T-helper 2 cell treated with Interferon-gamma antibody and Interleukin-4, amounts not matched to agents 5 μg/mL and 100 μg/mL, for 36 hours (primary cell): ENCODE measurements at places on chromosomes 2 and 18.

DNA sequence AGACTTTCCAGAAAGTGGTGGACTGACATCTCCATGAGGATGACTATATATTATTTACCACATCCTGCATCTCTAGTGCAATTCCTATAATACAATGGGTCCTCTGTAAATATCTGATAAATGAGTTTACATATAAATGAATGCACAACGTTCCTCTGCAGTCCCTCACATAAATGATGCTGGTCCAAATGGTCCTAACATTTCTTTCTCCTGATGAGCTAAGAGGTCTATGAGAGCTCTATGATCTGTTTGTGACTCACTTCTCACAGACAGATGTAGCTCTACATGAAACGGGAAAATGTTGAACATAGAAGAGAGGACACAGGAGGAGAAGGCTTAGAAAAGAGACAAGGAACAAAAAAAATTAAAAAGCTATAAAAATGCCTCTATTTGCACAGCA, 201.2 kb upstream of the PIK3C3 start:
- no peak for DNase-seq

- DNase-seq: no peak
These were observed 20.9 kb downstream of the PKDCC start for GRCh38 chr2:42068571-42069178.

- DNase-seq: no peak
These were observed 92.0 kb downstream of the HDAC4 start for GRCh38 chr2:239308661-239309397.

DNA sequence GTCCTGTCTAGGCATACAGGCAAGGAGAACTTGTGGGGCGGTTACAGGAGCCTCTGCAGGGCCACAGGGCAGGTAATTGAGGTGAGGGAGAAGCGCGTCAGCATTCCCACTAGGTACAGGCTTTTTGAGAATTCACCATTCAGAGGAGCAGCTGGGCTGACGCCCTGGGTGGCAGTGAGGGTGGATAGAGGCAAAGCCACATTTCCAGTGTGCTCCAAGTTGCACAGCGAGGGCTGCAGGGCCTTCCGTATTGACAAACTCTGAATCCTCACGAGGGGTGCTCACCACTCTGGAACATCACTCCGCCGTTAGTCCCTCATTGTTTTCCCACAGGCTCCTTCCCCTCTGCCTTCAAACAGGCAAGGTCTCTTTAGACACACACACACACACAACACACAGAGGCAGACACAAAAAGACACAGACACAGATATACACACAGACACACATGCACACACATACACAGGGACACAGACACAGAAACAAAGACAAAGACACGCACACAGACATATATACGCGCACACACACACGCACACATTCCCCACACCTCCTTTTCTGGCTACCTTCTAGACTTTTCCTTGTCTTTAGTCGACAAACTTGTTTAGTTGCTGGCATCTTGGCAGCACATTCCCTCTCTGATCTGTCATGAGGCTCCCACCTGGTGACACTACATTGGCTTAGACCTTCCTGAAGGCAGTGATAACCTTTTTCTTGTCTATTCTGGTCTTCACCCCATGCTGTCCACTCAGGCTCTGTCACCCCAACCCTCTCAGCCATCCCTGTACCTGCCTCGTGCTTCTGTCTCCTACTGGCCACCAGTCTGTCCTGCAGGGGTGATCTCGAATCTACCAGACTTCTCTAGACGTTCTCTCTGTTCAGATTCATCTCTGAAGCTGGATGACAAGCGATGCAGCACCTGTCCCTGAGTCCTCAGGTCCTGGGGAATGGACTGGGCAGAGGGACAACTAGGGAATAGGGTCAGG, 136.8 kb downstream of the ALPK2 start:
- no peak for DNase-seq

DNA sequence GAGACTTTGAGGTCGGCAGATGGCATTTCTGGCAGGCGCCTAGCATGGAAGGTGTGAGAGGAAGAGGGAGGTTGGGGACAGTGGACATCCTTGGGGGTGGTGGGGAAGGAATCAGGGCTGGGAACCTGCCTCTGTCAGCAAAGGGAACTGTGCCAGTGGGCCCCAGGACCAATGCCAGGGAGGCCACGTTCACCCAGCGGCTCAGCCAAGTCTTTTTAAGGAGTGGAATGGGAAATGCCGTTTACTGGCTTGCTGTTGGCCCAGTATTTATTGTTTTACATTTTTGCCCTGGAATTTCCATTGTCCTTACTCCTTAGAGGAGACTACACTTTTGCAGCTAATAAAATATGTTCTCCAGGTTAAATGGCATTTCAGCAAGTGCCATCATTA, 135.2 kb downstream of the MCFD2 start:
- DNase-seq: no peak

- no peak for DNase-seq
These were observed 41.6 kb downstream of the SEMA4F start for GRCh38 chr2:74695663-74696062.

GRCh38 chr2:156790343-156791037, 354.3 kb downstream of the GPD2 start:
- DNase-seq: no peak

- no peak for DNase-seq
These were observed 5.3 kb downstream of the ZEB2 start for GRCh38 chr2:144514616-144515091.

DNA sequence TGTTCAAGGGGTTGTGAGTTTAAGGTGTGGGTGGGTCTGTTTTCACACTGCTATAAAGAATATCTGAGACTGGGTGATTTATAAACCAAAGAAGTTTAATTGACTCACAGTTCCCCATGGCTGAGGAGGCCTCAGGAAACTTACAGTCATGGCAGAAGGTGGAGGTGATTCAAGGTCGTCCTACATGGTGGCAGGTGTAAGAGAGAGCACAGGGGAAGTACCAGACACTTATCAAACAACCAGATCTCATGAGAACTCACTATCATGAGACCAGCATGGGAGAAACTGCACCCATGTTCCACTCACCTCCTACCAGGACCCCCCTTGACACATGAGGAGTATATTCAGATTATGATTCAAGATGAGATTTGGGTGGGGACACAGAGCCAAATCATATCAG, 38.0 kb downstream of the RHBDD1 start:
- DNase-seq: peak; percentile 16

- no peak for DNase-seq
These were observed 198.9 kb downstream of the LRATD1 start for GRCh38 chr2:14831458-14831857.

DNA sequence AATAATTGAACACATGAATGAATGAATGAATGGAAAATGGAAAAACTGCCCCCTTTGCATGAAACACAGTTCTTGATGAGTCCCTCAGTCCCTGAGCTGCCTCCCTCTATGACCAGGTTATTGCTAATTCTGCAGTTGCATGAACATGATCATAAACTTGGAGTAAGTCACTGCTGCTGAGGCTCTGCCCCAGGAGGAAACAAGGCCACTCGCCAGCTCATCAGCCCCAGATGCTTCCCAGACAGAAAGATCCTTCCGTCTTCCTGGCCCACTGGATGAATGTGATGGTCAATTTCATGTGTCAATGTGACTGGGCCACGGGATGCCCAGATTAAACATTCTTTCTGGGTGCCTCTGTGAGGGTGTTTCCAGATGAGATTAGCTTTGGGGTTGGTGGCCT, 16.4 kb downstream of the GPR45 start:
- DNase-seq: no peak

- no peak for DNase-seq
These were observed 134.2 kb upstream of the NOL4 start for GRCh38 chr18:34358923-34359322.

GRCh38 chr2:157698430-157698829, 69.8 kb upstream of the ACVR1C start:
- DNase-seq: no peak

GRCh38 chr2:30522421-30522820, 75.4 kb downstream of the LCLAT1 start:
- no peak for DNase-seq

GRCh38 chr2:154699575-154699930, 1.1 kb downstream of the KCNJ3 start:
- DNase-seq: no peak

GRCh38 chr2:238848976-238849853, 1.3 kb downstream of the TWIST2 start:
- DNase-seq: no peak

- DNase-seq: no peak
These were observed 92.7 kb upstream of the PARD3B start for GRCh38 chr2:204452464-204453023.

GRCh38 chr2:175152242-175152641, 15.8 kb downstream of the ATF2 start:
- no peak for DNase-seq

GRCh38 chr2:39476524-39476923, 39.4 kb upstream of the MAP4K3 start:
- DNase-seq: no peak

- no peak for DNase-seq
These were observed 100.7 kb downstream of the NUP35 start for GRCh38 chr2:183224948-183225347.

- peak; percentile 7 for DNase-seq
These were observed 56.5 kb downstream of the EMX1 start for GRCh38 chr2:72973566-72974435.

GRCh38 chr2:218829868-218830451, 1.6 kb downstream of the PRKAG3 start:
- no peak for DNase-seq

GRCh38 chr2:163664610-163665009, 71.2 kb downstream of the FIGN start:
- DNase-seq: no peak

GRCh38 chr2:14301331-14301730, 331.2 kb upstream of the LRATD1 start:
- no peak for DNase-seq

DNA sequence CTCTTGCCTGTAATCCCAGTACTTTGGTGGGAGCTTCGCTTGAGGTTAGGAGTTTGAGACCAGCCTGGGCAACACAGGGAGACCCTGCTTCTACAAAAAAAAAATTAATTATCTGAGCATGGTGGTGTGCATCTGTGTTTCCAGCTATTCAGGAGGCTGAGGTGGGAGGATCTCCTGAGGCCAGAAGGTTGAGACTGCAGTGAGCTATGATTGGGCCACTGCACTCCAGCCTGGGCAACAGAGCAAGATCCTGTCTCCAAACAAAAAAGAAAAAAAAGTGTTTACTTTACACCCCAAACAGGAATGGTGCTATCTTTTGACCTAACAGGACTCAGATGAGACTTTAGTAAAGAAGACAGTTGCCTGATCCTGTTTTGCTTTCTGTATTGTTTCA, 35.6 kb downstream of the MAL start:
- no peak for DNase-seq

DNA sequence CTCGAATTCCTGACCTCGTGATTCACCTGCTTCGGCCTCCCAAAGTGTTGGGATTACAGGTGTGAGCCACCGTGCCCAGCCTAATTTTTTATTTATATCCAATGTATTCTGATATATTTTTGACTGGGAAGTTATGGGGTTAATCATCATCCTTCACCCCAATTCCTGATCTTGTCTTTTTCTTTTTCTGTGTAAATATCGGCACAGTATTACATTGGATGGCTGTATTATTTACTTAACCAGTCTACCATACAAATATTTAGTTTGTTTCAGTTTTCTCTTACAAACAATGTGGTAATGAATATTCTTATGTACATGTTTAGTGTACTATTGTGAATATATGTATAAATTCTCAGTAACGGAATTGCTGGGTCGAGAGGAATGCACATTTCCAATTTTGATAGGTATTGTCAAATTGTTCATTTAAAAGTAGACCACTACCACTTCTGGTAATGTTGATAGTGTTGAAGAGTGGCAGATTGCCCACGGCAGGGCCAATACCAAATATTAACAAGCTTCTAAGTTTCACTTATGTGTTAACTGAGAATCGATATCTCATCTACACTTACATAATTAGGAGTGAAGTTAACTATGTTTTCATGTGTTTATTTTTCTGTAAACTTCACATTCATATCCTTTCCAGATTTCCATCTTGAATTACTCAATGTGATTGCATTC, 196.7 kb downstream of the ALPK2 start:
- no peak for DNase-seq
